Fibroblast of lung (primary cell): ENCODE measurements at places on chromosomes 12 and 14.

DNA sequence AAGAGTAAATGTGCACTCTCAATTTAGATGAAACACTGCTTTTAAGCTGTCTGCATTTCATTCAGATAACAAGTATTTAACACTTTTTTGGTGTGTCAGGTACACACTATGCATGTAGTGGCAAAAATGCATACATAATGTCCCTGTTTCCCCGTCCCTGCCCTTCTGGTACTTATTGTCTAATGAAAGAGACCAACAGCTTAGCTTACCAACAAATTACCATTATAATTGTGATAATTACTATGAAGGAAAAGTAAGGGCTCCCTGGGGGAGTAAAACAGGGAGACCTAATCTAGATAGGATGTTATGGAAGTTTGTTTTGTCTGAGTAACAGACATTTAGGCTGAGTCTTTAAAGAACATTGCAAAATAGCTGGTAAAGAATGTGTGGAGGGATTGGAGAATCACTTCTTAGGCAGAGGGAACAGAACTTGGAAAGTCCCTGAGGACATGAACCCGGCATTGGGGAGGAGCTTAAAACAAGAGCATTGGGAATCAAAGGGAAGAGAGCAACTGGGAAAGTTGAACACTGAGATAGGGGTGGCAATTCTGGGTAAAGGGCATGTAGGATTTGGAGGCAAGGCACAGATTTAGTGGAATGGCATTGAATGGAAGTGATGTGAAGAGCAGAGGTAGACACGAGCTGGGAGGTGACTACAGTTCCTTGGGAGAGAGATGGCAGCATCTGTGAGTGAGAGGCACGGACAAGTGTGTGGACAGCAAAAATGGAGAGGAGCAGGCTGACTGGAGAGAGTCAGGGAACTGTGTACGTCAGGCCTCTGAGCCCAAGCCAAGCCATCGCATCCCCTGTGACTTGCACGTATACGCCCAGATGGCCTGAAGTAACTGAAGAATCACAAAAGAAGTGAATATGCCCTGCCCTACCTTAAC lies 181.6 kb downstream of the GRIP1 start:
- DNase-seq, result no peak

DNA sequence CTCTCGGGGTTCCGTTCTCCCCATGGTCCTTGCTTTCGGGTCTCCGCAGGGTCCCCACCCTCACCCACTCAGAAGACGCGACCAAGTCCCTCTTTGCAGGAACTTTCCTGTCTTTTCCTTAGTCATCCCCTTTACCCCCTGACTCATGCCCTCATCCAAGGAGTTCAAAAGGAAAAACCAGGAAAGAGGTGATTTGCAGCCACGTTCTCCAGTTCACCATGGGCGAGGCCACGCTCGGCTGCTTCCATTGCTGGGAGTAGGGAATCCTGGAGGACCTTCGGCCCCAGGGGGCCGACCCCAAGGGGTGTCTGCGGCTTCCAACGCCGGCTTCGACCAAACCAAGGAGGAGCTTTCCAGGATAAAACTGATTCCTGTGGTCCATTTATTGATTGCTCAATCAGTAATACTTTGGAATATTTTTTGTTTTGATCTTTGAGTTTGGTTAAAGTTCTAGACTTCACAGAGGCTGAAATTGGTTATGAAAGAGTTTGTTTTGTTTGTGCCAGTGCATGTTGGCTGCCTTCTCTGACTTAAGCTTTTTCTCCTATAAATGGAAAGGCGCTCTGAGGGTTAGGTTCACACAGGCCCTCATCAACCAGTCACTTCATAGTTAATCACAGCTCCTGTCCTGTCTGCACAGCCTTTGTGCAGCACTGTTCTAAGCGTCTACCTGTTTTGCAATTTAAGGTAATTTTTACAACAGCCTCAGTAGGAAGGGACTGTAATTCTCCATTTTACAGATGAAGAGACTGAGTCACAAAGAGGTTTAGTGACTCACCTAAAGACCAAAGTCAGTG lies 827 bp downstream of the ALDH2 start:
- peak; percentile 31 for DNase-seq

DNA sequence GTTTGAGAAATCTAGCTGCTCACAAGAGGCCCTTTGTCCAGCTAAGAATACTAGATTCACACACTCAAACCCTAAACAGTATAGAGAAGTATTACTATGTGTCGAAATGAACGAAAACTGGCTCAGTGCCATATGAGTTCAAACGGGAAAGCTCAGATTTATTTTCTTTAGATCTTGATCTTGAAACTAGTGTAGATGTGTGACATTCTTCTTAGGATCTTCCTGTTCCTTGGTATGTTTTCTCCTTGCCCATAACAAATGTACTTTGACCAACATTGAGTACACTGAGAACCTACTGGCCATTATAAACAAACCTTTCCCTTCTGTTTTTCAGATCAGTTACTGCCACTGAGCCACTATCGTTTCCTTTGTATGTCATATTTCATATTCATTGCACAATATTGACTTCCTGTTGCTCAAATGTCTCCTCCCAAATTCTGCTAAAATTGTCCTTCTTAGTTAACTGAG lies 21.3 kb downstream of the MYBPC1 start:
- DNase-seq, result peak; percentile 71

DNA sequence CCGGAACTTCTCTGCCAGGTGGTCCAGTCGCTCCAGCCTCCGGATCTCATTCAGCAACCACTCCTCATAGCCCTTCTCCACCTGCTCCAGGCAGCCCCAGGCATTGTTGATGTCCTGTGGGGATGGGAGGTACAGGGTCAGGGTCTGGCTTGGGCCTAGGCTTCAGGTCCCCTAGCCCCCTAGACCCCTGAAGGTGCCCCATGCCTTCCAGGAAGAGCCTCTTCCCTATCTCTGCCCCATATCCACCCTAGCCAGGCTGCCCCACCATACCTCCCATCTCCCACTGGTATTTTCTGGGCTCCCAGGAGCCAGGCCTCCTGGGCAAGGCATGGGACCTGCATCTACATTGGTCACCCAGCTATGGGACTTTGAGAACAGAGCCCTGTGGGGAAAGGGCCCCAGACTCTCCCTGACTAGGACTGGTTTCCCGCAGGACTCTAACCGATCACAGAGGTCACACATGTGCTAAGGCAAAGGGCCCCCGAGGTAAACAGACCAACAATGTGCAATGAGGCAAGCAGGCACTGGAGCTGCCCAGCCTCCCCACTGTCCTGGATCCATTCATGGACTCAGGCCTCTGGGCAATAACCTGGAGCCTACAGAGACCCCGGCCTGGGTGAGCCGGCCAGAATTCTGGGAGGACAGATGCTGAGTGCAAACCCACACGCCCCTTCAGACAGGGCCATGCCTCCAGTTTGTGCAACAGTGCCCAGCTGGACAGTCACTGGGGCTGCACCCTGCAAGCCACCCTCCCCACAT lies 88.8 kb downstream of the ACTN1 start:
- no peak for DNase-seq

GRCh38 chr14:75292101-75292563 lies 13.5 kb downstream of the FOS start:
- no peak for DNase-seq

- DNase-seq, result peak; percentile 58
Measured at GRCh38 chr12:103561174-103561573, 25.9 kb upstream of the STAB2 start.

DNA sequence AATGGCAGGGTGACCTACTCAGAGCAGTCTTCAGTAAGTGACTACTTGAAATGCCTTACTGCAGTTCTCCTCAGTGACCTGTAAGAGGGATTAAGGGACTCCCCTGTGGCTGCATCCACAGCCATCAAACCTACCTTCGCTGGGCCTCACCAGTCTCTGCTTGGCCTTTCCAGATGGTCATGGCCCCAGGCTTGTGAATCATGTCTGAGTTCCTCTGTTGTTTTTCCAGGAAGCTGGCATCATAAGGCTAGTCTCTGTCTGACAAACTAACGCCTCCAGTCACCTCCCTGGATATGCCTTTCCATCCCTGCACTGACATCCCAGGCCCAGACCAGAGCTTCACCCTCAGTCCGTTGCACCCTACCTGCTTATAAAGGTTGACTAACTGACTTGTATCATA lies 14.0 kb downstream of the RNASE2 start:
- no peak for DNase-seq

GRCh38 chr12:131592972-131593371 lies 117.9 kb upstream of the SFSWAP start:
- no peak for DNase-seq

- DNase-seq, result no peak
Measured at GRCh38 chr14:33377596-33378390, 439.1 kb downstream of the NPAS3 start.

DNA sequence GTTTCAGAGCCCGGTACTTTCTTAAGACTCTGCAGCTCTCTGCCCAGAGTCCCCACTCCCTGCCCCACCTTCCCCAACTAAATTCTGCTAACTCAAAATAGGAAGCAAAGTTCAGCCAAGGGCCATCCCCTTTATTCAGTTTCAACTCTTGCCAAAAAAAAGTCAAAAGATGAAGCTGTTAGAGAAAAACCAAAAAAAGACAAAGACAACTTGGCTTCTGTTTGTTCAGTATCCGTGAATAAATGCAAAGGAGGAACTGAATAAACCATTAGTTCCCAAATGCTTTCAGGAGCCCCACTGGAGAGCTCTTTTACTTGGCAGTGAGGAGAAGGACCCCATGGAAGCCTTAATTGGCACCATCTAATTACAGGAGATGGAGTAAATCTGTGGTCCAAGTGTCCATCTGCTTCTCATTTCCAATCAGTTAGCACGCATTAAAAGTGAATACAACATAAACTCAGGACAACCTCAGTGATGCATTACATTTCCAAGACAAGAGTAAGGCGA lies 155.4 kb upstream of the GZMB start:
- no peak for DNase-seq

DNA sequence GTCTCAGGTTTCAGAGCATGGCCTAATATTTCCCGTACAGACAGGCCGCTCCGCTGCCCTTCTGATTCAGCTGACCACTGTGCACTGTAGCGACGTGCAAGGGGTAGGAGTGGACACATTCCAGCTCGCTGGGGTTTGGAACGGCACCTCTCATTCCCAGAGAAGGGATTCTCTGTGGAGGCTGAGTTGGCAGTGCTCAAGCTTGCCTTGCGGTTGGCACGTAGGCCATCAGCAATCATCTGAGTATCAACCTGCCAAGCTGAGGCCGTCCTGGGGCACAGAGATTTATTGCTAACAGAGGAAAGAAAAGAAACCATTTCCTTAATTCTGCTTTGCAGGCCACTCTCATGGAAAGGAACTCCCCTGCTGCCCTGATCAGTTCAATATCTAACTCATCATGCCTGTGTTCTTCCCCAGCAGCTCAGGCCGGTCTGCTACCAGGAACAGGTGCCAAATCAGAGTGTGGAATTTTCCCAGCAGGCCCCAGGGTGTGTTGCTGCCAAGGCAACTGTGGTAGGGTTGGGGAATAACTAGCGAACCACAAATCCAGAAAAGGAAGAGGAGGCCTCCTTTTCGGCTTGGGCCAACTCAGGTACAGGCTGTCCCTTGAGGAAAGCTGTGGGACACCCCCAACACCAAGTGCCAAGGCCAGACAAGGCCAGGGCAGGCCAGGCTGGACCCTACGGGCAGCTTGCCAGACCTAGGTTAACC lies 92.5 kb downstream of the SSPN start:
- peak; percentile 95 for DNase-seq
